A549 treated with DMSO at 1 μM for 4 hours (cell line): ENCODE measurements at places on chromosomes 3 and 15. TPM values are rescaled to one million over a fixed set of nuclear protein-coding genes. Genes with fewer than 3 reads are reported as not detected.

Gene FOXB1
- not detected in 5 replicates for total RNA-seq

Gene ANKRD63
- 0.11 to 0.28 TPM (median 0.20 TPM) in 5 replicates for total RNA-seq

Gene CASR
- total RNA-seq: not detected in 5 replicates

Gene STAC
- 1.8 to 3.1 TPM (median 2.8 TPM) in 5 replicates for total RNA-seq

Gene RARRES1
- total RNA-seq: 7.6 to 11.0 TPM (median 10.3 TPM) in 5 replicates
